ENCODE measurements at places on chromosomes 7 and 10. TPM values are rescaled to one million over a fixed set of nuclear protein-coding genes. Genes with fewer than 3 reads are reported as not detected.

DNA sequence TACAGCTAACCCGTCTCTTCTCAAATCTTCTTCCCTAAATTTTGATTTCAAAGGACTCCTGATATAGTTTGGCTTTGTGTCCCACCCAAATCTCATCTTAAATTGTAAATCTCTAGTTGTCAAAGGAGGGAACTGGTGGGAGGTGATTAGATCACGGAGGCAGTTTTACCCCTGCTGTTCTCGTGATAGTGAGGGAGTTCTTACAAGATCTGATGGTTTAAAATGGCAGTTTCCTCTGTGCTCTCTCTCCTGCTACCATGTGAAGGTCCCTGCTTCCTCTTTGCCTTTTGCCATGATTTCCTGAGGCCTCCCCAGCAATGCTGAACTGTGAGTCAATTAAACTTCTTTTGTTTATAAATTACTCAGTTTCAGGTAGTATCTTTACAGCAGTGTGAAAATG, 269.3 kb downstream of the POLR1F start:
- H3K36me3 ChIP-seq = no peaks in the 10 kb centered on the region
- no peak for DNase-seq
- no peak overlapping the region for H3K27ac ChIP-seq
- H3K4me3 ChIP-seq = no peak overlapping the region
- H3K27me3 ChIP-seq = no peaks in the 10 kb centered on the region

GRCh38 chr7:91826377-91826776, 54.1 kb downstream of the MTERF1 start:
- H3K36me3 ChIP-seq = no peaks in the 10 kb centered on the region
- no peak overlapping the region for H3K27ac ChIP-seq
- no peaks in the 10 kb centered on the region for H3K27me3 ChIP-seq
- DNase-seq = no peak
- H3K4me1 ChIP-seq = no peaks in the 10 kb centered on the region

- H3K4me3 ChIP-seq = no peak overlapping the region
- no peak for DNase-seq
- no peak overlapping the region for H3K27ac ChIP-seq
- H3K27me3 ChIP-seq = no peaks in the 10 kb centered on the region
- no peaks in the 10 kb centered on the region for H3K36me3 ChIP-seq
- no peaks in the 10 kb centered on the region for H3K4me1 ChIP-seq
These were observed 132.3 kb upstream of the PLXDC2 start for GRCh38 chr10:19683960-19684359.

DNA sequence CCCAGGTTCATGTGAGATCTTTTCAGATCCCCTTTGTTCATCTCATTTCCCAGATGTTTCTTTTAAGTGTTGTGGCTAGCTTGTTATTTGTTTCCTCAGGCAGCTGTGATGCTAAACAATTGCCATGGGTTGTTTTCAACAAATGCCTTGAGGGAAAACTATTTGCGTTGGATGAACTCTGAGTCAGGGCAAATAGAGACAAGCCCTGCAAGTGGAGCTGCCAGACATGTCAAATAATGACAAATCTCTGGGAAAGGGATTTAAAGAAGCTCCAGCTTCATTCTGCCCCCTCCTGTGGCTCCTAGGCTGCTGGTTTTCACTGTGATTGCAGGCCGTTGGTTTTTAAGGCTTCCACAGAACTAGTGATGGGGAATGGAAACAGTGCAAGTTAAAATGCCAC, 272.4 kb upstream of the SP8 start:
- no peak for DNase-seq
- no peaks in the 10 kb centered on the region for H3K4me1 ChIP-seq
- H3K36me3 ChIP-seq = no peaks in the 10 kb centered on the region
- no peak overlapping the region for H3K4me3 ChIP-seq
- no peaks in the 10 kb centered on the region for H3K27me3 ChIP-seq
- H3K27ac ChIP-seq = no peak overlapping the region

DNA sequence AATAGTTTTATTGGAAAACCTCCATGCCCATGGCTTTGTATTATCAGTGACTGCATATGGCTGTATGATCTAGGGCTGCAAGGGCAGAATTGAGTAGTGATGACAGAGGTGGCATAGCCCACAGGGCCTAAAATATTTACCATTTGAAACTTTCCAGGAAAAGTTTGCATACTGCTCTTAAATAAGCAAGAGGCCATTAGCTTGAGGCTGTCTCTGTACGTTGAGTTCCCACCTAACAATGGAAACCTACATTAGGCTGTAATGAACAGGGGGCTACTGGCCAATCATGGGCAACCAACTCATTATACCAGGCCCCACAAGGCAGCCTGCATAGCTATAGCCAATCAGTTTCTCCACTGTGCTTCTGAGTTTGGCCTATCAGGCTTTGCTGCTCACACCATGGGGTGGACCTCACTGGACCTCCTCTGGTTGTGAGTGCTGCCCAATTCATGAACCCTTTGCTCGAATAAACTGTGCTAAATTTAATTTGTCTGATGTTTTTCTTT, 673 bp upstream of the ST8SIA6 start:
- H3K27me3 ChIP-seq = no peaks in the 10 kb centered on the region
- peak overlapping the region; percentile 29 for H3K27ac ChIP-seq
- H3K36me3 ChIP-seq = no peaks in the 10 kb centered on the region
- peaks cover 10% of the 10 kb centered on the region for H3K4me1 ChIP-seq

DNA sequence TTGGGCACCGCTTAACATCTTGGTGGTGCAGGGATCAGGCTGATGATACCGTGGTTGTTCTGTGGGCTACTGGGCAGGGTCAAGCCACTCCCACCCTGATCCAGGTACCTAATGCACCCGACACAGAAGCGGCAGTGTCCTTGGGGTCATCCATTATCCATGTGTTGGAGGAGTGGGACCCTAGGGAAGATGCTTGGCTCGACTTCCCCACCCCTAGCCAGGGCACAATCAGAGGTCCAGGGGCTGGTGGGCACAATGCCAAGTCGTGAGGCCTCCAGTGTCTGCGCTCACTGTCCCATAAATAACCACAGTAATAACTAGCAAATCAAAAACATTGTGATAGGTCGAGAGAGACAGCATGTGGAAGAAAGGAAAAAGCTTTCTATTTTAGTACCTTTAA, 37.7 kb downstream of the HTRA1 start:
- DNase-seq = no peak
- no peak overlapping the region for H3K4me3 ChIP-seq

GRCh38 chr7:77217474-77218185, 18.0 kb upstream of the FGL2 start:
- peaks cover 9% of the 10 kb centered on the region for H3K4me1 ChIP-seq
- no peak overlapping the region for H3K4me3 ChIP-seq
- no peak for DNase-seq
- H3K36me3 ChIP-seq = no peaks in the 10 kb centered on the region

GRCh38 chr10:49357910-49358309, 38.0 kb downstream of the DRGX start:
- no peak overlapping the region for H3K27ac ChIP-seq
- H3K36me3 ChIP-seq = no peaks in the 10 kb centered on the region
- H3K4me1 ChIP-seq = no peaks in the 10 kb centered on the region

- peaks cover 31% of the 10 kb centered on the region for H3K4me1 ChIP-seq
- no peaks in the 10 kb centered on the region for H3K36me3 ChIP-seq
- no peak overlapping the region for H3K27ac ChIP-seq
- no peaks in the 10 kb centered on the region for H3K27me3 ChIP-seq
- peak; percentile 34 for DNase-seq
These were observed 173.6 kb downstream of the PRKCQ start for GRCh38 chr10:6406220-6407033.

GRCh38 chr7:146698995-146699610, 582.5 kb downstream of the CNTNAP2 start:
- H3K36me3 ChIP-seq = no peaks in the 10 kb centered on the region
- H3K4me3 ChIP-seq = no peak overlapping the region
- H3K27ac ChIP-seq = no peak overlapping the region
- DNase-seq = no peak
- no peaks in the 10 kb centered on the region for H3K4me1 ChIP-seq

- no peaks in the 10 kb centered on the region for H3K27me3 ChIP-seq
- no peaks in the 10 kb centered on the region for H3K36me3 ChIP-seq
- H3K4me3 ChIP-seq = no peak overlapping the region
- no peaks in the 10 kb centered on the region for H3K4me1 ChIP-seq
- DNase-seq = no peak
- H3K27ac ChIP-seq = no peak overlapping the region
These were observed 67.3 kb downstream of the SPDYE5 start for GRCh38 chr7:75559355-75559975.

GRCh38 chr10:34537629-34538231, 277.4 kb downstream of the PARD3 start:
- no peaks in the 10 kb centered on the region for H3K27me3 ChIP-seq
- H3K4me1 ChIP-seq = no peaks in the 10 kb centered on the region
- H3K4me3 ChIP-seq = no peak overlapping the region

DNA sequence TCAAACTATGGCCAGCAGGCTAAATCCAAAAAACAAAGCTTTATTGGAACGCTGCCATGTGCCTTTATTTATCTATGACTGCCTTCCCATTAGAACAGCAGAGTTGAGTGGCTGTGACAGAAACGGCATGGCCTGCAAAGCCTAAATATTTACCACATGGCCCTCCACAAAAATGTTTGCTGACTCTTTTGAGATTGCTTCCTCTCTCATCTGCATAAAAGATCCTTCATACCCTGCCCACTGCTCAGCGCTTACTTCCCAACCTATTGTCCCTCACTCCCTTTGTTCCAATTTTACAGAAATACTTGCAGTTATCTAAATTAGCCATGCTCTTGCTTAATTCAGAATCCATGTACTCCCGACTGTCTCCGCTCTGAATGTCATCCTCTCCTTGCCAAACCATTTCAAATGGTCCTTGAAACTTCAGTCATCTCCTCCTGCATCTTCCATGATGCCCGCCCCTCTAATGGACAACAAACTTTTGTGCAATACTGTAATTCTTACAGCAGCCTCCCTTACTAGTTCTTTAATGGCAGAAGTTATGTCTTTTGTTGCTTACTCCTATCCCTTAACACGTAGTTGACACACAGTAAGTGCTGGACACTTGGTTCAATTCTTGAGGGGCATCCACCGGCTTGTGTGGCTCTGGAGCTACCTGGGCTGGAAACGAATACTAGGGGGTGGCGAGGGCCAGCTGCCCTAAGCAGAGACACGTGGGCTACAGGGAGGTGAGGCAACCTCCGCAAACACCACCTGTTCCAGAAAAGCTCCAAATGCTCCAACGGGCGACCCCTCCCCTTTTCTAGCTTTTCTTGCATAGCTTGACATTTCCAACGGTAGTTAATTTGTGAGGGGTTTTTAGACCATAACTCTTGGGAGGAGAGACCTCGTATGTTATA, 832 bp downstream of the XRCC2 start:
- H3K4me3 ChIP-seq = peak overlapping the region; percentile 91
- peak overlapping the region; percentile 87 for H3K27ac ChIP-seq
- no peaks in the 10 kb centered on the region for H3K36me3 ChIP-seq

GRCh38 chr7:12638851-12639456, 48.5 kb upstream of the ARL4A start:
- H3K27me3 ChIP-seq = no peaks in the 10 kb centered on the region
- H3K27ac ChIP-seq = no peak overlapping the region
- DNase-seq = peak; percentile 43
- no peaks in the 10 kb centered on the region for H3K36me3 ChIP-seq

DNA sequence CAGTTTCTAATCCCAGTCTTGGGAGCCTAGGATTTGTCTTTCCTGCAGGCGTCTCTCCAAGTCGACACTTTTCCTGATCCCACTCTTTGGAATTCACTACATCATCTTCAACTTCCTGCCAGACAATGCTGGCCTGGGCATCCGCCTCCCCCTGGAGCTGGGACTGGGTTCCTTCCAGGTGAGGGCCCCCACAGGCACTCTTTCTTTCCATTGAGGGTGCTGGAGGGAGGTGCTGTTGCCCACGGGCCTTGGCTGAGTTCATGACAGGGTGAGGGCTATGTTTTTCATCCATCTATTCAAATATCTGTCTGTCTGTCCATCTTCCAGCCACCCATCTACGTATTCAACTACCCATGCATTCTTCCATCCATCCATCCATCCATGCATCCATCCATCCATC, 12.6 kb downstream of the GHRHR start:
- H3K4me3 ChIP-seq = no peak overlapping the region
- peaks cover 4% of the 10 kb centered on the region for H3K27me3 ChIP-seq
- no peak overlapping the region for H3K27ac ChIP-seq

GRCh38 chr10:17989908-17990767, 38.4 kb downstream of the SLC39A12 start:
- no peak overlapping the region for H3K27ac ChIP-seq

- no peak overlapping the region for H3K4me3 ChIP-seq
- no peaks in the 10 kb centered on the region for H3K36me3 ChIP-seq
- H3K4me1 ChIP-seq = no peaks in the 10 kb centered on the region
- H3K27me3 ChIP-seq = no peaks in the 10 kb centered on the region
- DNase-seq = peak; percentile 40
These were observed 48.4 kb downstream of the TES start for GRCh38 chr7:116258734-116259133.

GRCh38 chr10:73439055-73439454, 5.7 kb upstream of the MSS51 start:
- no peaks in the 10 kb centered on the region for H3K36me3 ChIP-seq
- H3K27me3 ChIP-seq = no peaks in the 10 kb centered on the region
- no peak for DNase-seq
- peaks cover 1% of the 10 kb centered on the region for H3K4me1 ChIP-seq

DNA sequence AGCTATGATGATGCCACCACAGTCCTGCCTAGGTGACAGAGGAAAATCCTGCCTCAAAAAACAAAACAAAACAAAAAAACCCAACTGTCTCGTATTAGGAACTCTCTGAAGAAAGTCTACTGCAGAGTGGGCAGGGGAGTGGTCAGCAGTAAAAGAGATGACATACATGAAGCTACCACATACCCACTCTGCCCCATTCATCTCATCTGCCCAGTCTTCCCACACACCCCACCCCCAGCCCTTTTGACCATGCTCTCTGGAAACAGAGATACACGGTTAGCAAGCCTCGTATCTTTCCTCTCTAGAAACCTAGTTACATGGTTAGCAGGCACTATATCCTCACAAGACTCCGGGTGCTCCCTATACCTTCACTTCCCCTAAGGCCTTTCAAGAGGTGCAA, 8.3 kb downstream of the SLC37A3 start:
- H3K27me3 ChIP-seq = no peaks in the 10 kb centered on the region
- peaks cover 22% of the 10 kb centered on the region for H3K4me1 ChIP-seq
- no peak overlapping the region for H3K27ac ChIP-seq
- DNase-seq = no peak

Gene NPC1L1
- 0.22 TPM for total RNA-seq

Gene C10orf67
- not detected for total RNA-seq

Gene ZNF273
- 6.3 TPM for total RNA-seq

Gene EEPD1
- 13.2 TPM for total RNA-seq

Gene HOXA13
- not detected for total RNA-seq

Gene LLCFC1
- total RNA-seq = 0.76 TPM

Gene KAZALD1
- 1.5 TPM for total RNA-seq

Gene NPFFR1
- not detected for total RNA-seq
